Inflammatory macrophage treated with lipopolysaccharide for 1 hour (primary cell): ENCODE measurements at places on chromosomes 6 and 20.
A peak's percentile ranks its signal among the peaks of the same experiment; 100 is the strongest.

GRCh38 chr6:47130086-47130485 lies 88.0 kb upstream of the ADGRF1 start:
- DNase-seq, result no peak

- no peak for DNase-seq
Measured at GRCh38 chr6:42279966-42280629, 62.4 kb upstream of the MRPS10 start.

- DNase-seq, result no peak
Measured at GRCh38 chr6:119483908-119484307, 134.3 kb upstream of the MAN1A1 start.

- DNase-seq, result peak; percentile 24
Measured at GRCh38 chr20:1171461-1172093, 13.2 kb downstream of the TMEM74B start.

DNA sequence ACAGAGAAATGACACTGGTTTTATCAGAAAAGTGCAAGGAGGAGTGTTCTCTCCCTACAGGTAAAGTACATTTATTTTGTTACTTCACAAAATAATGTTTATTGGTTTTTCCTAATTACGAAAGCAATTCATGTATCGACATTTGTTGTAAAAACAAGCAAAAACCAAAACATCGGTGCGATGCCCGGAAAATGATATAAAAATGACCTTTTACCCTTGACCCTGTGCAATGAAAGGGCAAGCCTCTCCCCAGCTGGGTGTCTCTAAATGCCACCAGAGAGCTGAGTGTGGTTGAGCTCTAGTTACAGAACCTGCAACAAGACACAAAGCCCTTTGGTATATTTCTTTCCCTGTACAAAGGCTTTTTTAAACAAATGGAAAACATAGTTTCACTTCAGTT lies 65.4 kb downstream of the CD164 start:
- DNase-seq, result no peak

DNA sequence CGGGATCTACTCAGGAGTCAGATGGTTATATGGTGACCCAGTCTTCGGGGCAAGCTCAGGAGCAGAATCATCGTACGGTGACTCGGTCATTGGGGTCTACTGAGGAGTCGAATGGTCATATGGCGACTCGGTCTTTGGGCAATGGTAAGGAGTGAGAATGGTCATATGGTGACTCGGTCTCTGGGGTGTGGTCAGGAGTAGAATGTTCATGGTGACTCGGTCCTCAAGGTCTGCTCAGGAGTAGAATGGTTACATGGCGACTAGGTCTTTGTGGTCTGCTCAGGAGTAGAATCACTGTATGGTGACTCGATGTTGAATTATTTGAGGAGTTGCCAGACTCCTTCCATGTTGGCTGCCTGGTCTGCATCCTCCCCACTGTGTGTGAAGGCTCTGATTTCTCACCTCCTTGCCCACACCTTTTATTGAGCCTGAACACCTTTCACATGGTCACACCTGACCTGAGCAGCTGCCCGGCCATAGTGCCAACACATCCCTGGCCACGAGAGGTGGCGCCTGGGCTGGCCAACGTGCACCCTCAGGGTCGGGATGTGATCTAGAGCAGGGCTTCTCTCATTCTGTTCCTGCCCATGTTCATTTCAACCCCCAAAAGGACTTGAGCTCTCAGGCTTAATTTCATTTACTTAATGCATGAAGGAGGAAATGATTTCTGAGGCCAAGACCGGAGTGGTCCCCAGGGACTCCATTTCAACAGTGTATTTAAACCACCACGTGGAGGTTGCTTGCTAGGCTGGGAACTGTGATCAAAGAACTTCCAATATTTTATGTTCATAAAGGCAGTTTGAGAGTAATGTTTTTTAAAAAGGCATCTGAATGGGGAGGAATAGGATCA lies 119.5 kb downstream of the PHACTR3 start:
- DNase-seq, result no peak

DNA sequence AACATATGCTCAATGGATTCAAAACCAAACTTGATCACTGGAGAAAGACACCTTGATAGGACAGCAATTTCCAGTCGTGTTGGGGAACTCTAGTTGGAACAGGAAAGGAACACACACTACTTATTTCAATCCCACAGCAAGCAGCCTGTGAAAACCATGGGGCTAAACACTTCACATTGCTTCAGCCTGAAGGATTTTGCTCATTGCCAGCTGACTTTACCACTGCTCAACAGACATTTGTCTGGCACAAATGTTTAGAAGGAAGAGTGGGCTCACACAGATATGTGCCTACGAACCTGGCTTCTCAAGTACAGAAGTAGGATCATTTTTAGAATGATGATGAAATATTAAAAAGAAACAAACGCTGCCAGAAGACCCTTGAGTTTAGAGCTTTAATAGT lies 598.1 kb downstream of the PHF3 start:
- DNase-seq, result no peak

DNA sequence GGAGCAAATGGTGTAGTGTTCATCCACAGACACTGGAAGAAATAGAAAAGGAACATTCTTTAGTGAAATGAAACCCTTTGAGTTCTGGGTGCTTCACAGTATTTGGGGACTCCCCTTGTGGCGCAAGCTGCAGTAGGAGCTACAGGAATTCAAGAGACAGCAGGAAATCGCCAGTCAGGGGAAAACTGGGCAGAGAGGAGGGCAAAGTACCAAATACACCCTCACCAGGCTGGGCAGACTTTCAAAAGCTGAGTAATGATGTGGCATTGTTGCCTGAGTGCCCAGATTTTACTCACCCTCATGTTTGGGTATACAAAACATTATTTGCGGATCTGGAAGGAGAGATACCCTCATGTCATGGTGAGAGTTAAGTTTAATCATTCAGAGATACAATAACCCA lies 97.9 kb downstream of the SOD2 start:
- peak; percentile 83 for DNase-seq

GRCh38 chr20:62938105-62938888 lies at the start of gene GID8:
Gene GID8, plus strand, starts transcription at chr20:62938147. Its CDS starts 3,356 bp downstream, at chr20:62941503.
- DNase-seq, result peak; percentile 47

GRCh38 chr6:32148289-32149091 lies 3.2 kb downstream of the PRRT1 start:
- peak; percentile 77 for DNase-seq

GRCh38 chr20:8304124-8304816 lies 172.2 kb downstream of the PLCB1 start:
- no peak for DNase-seq

DNA sequence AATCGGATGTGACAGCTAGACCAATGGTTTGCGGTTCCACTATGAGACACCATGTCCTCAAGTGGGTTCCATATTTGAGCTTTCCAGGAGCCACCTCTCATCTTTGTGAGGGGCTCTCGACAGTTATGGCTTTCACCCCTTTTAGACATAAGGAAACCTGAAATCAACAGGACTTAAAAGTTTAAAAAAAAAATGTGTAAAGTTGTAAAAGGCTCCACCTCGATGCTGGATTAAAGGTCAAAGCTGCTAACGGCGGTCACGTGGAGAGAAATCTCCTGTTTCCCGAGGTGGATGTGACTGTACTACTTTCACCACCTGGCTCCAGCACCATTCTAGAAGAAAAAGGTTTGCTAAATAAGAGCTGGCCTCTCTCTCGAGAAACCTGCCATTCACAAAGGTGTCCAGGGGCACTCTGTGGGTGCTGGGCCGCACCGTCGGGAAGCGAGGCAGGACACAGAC lies 542 bp downstream of the ATP5F1E start:
- DNase-seq, result no peak

GRCh38 chr6:150038202-150039062 lies 13.1 kb upstream of the RAET1L start:
- DNase-seq, result no peak

DNA sequence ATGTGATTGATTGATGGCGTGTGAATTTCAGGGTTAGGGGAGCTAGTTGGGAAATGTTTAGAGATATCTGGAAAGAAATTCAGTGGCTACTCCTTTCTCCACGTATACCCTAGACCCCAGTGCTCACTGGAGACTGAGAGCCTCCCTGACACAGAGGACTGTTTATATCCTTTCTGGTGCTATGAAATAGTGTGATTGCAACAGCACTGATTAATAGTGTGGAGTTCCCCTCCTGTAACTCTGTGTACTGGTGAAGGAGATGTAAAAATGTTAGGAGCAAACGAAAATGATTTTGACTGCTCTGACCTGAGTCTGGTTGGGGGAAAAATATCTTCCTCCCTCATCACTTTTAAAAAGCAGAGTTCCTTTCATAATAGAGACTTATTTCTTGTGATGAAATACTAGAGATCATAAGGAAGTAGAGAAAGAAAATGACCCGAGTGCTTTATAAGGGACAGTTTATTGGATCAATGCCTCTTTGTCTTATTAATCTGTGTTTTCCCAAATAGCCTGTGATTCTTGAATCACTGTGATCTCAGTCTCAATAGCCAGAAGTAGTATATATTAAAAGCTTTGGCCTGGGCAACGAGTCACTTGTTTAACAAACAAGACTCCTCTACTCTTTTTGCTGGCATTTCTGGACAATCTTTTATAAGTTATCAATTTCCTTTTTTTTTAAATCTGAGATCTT lies 92.3 kb downstream of the RNF182 start:
- DNase-seq, result peak; percentile 30

GRCh38 chr6:89999154-89999553 lies 104.9 kb downstream of the GJA10 start:
- no peak for DNase-seq

GRCh38 chr20:52172392-52173047 lies 19.1 kb downstream of the ZFP64 start:
- no peak for DNase-seq

GRCh38 chr6:145247692-145248419 lies 487.5 kb downstream of the EPM2A start:
- DNase-seq, result no peak

GRCh38 chr6:30019819-30020218 lies 41.2 kb upstream of the POLR1H start:
- DNase-seq, result peak; percentile 19

GRCh38 chr6:112251171-112251875 lies 3.0 kb downstream of the LAMA4 start:
- no peak for DNase-seq

DNA sequence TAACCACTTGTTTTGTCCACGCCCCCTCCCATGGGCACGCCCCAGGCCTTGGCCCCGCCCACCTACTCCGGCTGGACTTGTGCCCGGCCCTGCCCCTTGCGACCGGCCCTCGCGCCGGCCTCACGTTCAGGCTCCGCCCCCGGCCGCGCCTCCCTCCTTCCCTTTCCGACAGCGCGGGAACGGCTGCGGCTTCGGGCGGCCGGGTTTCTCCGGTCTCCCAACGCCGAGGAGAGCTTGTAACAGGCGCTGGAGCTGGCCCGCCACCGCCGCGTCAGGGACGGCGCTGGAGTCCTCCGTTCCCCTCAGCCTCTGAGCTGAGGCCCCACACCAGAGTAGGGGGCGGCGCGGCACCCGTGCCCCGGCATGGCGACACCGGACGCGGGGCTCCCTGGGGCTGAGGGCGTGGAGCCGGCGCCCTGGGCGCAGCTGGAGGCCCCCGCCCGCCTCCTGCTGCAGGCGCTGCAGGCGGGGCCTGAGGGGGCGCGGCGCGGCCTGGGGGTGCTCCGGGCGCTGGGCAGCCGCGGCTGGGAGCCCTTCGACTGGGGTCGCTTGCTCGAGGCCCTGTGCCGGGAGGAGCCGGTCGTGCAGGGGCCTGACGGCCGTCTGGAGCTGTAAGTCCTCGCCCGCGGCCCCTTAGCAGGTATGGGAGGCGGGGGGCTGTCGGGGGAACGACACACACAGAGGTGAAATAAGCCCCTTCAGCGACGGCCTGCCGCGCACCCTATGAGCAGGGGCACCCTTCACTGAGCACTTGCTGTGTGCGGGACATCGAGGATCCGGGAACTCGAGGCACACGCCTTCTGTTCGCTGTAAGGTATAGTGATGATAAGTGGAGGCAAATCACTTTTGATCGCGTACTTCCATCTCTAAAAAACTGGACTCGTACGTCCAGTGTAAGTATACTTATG lies at the start of gene FANCE:
Gene FANCE, plus strand, starts transcription at position 156 of the 908 bp plus-strand sequence. Its CDS starts 208 bp downstream, at position 364.
- peak; percentile 99 for DNase-seq
